Mesothelial cell of epicardium (in vitro differentiated cells): ENCODE measurements at places on chromosomes 1 and 21. TPM values are rescaled to one million over a fixed set of nuclear protein-coding genes. Genes with fewer than 3 reads are reported as not detected.

DNA sequence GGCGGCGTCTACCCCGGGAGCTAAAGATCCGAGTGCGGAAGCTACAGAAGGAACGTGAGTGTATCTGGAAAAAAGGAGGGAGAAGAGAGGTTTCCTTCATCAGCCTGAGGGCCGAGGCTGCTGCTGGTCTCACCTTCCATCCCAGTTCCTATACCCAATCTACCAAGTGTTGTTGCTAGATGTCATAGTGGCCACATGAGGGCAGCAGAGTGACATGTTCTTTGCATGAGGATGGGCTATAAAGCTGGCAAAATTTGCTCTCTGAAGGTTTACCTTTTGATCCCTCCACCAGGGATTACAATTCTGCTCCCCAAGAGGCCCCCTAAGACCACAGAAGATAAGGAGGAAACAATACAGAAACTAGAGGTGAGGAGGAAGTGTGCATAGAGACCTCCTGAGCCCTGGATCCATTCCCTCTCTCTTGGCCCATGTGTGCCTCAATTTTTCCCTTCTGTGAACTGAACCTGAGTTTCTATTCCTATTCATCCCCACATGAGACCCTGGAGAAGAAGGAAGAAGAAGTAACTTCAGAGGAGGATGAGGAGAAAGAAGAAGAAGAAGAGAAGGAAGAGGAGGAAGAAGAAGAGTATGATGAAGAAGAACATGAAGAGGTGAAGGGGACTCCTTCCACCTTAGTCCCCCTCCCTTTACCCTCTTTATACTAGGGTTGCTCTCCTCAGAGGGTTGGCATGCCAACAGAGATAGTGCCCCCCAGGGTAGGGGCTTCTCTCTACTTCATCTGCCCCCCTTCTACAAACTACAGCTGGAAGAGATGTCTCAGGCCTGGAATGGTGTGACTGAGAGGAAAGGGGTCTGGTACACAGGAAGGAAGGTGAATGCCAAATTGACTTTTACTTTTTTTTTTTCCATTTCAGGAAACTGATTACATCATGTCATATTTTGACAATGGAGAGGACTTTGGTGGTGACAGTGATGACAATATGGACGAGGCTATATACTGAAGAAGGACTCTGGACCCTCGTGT, 13.3 kb downstream of the POLR3GL start:
- H3K36me3 ChIP-seq: no peaks in the 10 kb centered on the region
- no peaks in the 10 kb centered on the region for H3K4me1 ChIP-seq
- no peaks in the 10 kb centered on the region for H3K27me3 ChIP-seq
- H3K4me3 ChIP-seq: peak overlapping the region; percentile 56
- DNase-seq: peak; percentile 46
- no peak overlapping the region for H3K27ac ChIP-seq

- no peaks in the 10 kb centered on the region for H3K36me3 ChIP-seq
- H3K27me3 ChIP-seq: peaks cover 62% of the 10 kb centered on the region
- no peaks in the 10 kb centered on the region for H3K4me1 ChIP-seq
- no peak overlapping the region for H3K27ac ChIP-seq
Measured at GRCh38 chr1:34265396-34265795, 88.7 kb downstream of the C1orf94 start.

The IGSF21 gene
- total RNA-seq: not detected in 3 replicates

The USF1 gene
- 66.4 to 68.0 TPM (median 66.6 TPM) in 3 replicates for total RNA-seq
